Bronchus fibroblast of lung (primary cell): ENCODE measurements at places on chromosomes 2 and 18. TPM values are rescaled to one million over a fixed set of nuclear protein-coding genes. Genes with fewer than 3 reads are reported as not detected.

FRZB gene
- total RNA-seq = 0.89 and 1.2 TPM in 2 replicates

IMMT gene
- 81.5 and 85.0 TPM in 2 replicates for total RNA-seq

C2orf78 gene
- total RNA-seq = not detected in 2 replicates

AKAIN1 gene
- not detected in 2 replicates for total RNA-seq

TANK gene
- total RNA-seq = 27.6 and 28.5 TPM in 2 replicates

KLHL41 gene
- total RNA-seq = 0.30 and 0.34 TPM in 2 replicates

CRYGC gene
- total RNA-seq = not detected in 2 replicates

ZNF396 gene
- total RNA-seq = 0.67 and 0.89 TPM in 2 replicates

TMEM17 gene
- total RNA-seq = 1.5 and 2.1 TPM in 2 replicates

SNTG2 gene
- total RNA-seq = not detected in 2 replicates

UGT1A9 gene
- total RNA-seq = not detected in 2 replicates

MEP1B gene
- not detected in 2 replicates for total RNA-seq

POTEE gene
- not detected in 2 replicates for total RNA-seq

CNTNAP5 gene
- total RNA-seq = not detected in 2 replicates

RGPD8 gene
- total RNA-seq = 1.6 and 2.4 TPM in 2 replicates

ABCB11 gene
- not detected in 2 replicates for total RNA-seq

LCT gene
- total RNA-seq = not detected in 2 replicates
